ENCODE measurements at places on chromosomes 1 and 21. TPM values are rescaled to one million over a fixed set of nuclear protein-coding genes. Genes with fewer than 3 reads are reported as not detected.

- no peak for DNase-seq
Measured at GRCh38 chr21:29318354-29318753, 19.6 kb downstream of the BACH1 start.

DNA sequence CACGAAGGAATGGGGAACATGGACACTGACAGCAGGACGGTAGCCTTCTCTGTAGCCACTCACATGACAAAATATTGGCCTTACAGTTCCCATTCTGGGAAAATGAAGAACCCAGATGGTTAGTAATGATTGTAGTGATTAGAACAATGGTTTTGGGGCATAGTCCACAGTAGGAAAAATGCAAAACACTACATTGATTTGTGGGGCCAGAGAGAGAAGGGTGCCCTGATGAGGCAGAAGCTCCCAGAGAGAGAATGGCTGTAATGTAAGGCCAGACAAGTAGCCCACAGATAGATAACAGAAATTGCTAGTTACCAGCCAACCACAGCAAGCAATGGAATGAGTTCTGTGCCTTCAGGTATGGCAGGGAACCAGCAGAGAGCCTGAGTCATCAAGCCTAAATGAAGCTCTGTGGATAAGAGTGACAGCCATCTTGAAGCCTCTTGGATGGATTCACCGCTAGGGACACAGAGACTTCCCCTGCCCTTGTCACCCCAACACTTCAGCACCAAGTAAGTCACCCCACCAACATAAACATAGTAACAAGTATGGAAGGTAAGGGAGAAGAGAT is 206.1 kb downstream of the BACH1 start:
- DNase-seq = no peak

DNA sequence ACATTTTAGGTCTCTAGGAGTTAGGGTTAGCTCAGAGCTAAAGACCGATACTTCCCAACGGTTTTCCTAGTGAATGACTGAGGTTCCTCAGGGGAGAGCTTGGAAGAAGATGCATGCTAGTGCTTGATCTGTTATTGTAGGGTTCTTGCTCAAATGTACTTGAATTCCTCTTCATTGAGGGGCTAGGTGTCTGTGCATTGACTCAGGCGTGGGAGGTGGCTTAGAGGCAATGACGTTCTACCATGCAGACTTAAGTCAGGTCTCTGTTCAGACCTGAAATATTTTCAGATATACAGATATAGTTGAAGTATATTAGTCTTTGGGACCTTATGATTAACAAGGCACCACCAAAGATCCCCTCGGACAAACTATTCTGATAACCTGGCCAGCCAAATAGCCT is 23.5 kb downstream of the S100A10 start:
- no peak for DNase-seq

- peak; percentile 81 for DNase-seq
Measured at GRCh38 chr1:16172964-16173446, 17.1 kb upstream of the EPHA2 start.

DNA sequence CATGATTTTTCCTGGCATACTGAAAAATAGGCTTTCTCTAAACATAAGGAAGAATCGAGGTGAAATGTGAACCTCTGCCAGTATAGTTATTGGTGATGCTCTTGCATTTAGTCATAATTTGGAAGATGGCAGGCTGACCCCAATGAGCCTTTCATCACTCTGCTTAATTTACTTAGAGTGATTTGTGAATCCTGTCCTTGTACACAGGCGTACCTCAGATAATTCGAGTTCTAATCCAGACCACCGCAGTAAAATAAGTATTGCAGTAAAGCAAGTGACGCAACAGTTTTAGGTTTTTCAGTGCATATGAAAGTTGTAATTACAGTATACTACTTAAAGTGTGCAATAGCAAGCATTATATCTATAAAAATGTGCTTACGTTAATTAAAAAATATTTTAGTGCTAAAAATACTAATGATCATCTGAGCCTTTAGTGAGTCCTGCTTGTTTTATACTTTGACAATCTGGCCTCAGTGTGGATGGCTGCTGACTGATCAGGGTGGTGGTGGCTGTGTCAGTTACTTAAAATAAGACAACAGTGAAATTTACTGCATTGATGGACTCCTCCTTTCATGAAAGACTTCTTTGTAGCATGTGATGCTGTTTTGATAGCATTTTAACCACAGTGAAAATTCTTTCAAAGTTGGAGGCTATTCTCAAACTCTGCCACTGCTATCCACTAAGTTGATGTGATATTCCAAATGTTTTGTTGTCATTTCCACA is 1.7 kb downstream of the PKNOX1 start:
- no peak for DNase-seq

DNA sequence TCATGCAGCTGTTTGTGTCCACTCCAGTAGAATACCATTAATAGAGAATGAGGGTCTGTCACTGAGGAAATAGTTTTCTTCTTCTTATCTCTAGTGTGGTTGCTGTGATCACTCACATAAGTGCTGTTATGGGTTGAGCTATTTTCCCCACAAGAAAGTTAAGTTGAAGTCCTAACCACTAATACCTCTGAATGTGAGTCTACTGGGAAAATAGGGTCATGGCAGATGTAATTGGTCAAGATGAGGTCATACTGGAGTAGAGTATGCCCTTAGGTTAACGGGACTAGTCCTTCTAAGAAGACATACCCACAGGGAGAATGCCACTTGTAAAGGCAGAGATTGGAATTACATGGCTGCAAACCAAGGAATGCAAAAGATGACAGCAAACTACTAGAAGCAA is 70.5 kb upstream of the COL24A1 start:
- DNase-seq = no peak

GRCh38 chr21:22575165-22575584 is 1577.0 kb downstream of the NCAM2 start:
- DNase-seq = peak; percentile 41

GRCh38 chr1:56894014-56894413 is 39.4 kb downstream of the C8A start:
- DNase-seq = no peak

The SPRR5 gene
- total RNA-seq = not detected

The UBXN10 gene
- 0.63 TPM for total RNA-seq

The TBX19 gene
- total RNA-seq = 1.2 TPM

The S100A9 gene
- total RNA-seq = 11.9 TPM
